ENCODE measurements at places on chromosomes 13 and 19. TPM values are rescaled to one million over a fixed set of nuclear protein-coding genes. Genes with fewer than 3 reads are reported as not detected.

DNA sequence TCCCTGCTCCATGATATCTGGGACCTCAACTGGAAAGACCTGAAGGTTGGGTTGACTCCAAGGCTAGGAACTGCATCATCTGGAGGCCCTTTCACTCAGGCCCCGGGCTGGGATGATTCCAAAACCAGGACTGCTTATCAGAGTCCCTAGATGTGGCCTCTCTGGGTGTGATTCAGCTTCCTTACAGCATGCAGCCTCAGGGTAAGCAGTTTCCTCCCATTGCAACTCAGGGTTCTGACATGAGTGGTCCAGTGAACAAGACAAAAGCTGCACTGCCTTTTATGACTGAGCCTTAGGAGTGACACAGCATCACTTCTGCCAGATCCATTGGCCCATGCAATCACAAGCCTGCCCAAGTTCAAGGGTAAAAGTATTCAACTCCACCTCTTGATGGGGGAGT lies 502.8 kb downstream of the COG6 start:
- no peak for DNase-seq

Gene NFIX
- 12.0 TPM for polyA plus RNA-seq

DNA sequence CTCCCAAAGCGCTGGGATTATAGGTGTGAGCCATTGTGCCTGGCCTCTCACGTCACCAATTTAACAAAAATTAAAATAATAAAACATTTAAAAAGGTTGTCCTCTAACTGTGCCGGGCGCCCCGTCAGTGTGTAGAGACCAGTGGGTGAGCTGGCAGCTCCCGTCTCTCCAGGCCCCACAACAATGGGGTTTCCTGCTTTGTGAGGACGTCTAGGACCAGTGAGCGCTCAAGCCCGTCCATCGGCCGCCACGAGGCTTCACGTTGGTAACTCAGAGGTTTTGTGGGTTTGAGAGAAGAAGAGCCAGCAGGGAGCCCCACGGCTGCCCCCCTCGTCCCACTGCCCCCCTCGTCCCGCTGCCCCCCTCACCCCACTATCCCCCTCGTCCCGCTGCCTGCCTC lies 4.7 kb downstream of the LSM7 start:
- DNase-seq = no peak

DNA sequence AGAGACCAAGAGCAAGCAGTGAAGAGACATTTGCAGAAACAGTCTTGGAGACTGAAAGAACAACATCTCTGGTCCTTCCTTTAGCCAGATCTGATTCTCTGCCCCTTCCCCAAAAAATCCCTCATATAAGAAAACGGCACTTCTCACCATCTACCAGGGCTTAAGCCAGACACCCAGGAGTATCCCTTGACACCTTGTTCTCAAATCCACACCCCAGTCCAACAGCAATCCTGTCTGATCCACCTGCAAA lies 1.7 kb upstream of the PLEKHG2 start:
- no peak for DNase-seq

GRCh38 chr19:17116996-17117702 lies 41.6 kb downstream of the MYO9B start:
- DNase-seq = no peak

GRCh38 chr19:38015216-38015615 lies 108.2 kb downstream of the SIPA1L3 start:
- no peak for DNase-seq

Measured in renal cortex interstitium (tissue), 15 donors.